Left lung (tissue), 14 donors: ENCODE measurements at places on chromosomes 6 and 20. TPM values are rescaled to one million over a fixed set of nuclear protein-coding genes. Genes with fewer than 3 reads are reported as not detected.

Gene SRSF3
- total RNA-seq: 173 TPM

Gene GNRH2
- not detected for total RNA-seq

Gene KIF25
- total RNA-seq: 0.63 TPM

Gene COL9A1
- not detected for total RNA-seq

Gene ARG1
- 0.32 TPM for total RNA-seq

Gene ARMC2
- 8.0 TPM for total RNA-seq

Gene CLPSL2
- total RNA-seq: not detected

DNA sequence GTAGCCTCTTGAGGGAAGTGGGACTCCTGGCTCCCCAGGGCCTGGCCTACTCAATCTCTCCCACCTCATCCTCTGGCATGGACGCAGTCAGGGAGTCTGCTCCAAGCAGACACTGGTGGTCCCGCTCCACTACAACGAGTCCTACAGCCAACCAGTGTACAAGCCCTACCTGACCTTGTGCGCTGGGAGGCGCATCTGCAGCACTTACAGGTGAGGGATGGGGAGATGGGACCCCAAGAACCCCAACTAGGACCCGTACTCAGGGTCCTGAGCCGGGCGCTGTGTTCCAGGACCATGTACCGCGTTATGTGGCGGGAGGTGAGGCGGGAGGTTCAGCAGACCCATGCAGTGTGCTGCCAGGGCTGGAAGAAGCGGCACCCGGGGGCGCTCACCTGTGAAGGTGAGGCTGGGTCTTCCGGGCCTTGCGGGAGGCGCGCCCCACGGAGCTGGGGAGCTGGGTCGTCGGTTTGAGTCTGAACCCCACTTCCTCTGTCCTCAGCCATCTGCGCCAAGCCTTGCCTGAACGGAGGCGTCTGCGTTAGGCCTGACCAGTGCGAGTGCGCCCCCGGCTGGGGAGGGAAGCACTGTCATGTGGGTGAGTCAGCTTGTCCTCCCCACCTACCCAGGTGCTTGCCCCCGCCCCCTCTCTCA lies 2.1 kb downstream of the EGFL8 start:
- peaks cover 53% of the 10 kb centered on the region for H3K36me3 ChIP-seq
- no peak overlapping the region for H3K27ac ChIP-seq
- peaks cover 9% of the 10 kb centered on the region for H3K27me3 ChIP-seq
- no peak overlapping the region for H3K4me3 ChIP-seq
- DNase-seq: no peak

DNA sequence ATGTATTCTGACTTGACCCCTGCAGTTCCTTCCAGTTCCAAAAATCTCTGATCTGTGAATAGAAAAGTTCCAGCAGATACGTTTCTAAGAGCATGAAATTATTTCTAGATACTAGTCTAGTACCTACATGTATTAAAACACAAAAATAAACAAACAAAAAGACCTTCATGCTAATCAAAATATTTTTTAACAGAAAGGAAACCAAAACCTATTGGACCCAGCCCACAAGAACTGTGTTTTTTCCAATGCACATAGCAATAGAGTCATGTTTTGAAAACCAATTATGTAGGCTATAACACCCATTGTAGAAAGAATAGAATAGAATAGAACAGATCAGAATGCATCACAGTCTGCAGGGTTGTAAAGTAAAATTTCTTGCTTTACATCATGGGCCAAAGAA lies 158.6 kb upstream of the TNFAIP3 start:
- H3K27ac ChIP-seq: no peak overlapping the region
- no peaks in the 10 kb centered on the region for H3K27me3 ChIP-seq
- no peak overlapping the region for H3K4me3 ChIP-seq
- DNase-seq: no peak
- H3K4me1 ChIP-seq: peaks cover 4% of the 10 kb centered on the region
- no peaks in the 10 kb centered on the region for H3K36me3 ChIP-seq

DNA sequence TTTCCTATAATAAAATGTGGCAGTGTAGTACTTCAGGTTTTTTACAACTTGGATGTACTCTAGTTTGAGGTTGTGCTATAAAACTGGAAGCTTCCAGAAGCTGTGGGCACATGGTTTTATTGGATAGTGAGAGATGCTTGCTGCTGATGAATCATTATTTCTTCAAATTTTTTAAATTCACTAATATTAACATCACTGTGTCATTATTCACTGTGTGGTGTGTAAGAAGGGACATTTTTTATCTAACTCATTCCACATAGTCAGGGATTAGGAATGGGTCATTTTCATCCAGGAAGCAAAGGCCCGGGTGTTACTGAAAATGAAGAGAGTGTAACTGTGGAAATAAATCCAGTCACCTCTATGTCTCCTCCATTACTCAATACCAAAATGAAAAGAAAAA lies 421.0 kb downstream of the TENT5A start:
- no peaks in the 10 kb centered on the region for H3K36me3 ChIP-seq
- H3K4me3 ChIP-seq: no peak overlapping the region
- no peaks in the 10 kb centered on the region for H3K4me1 ChIP-seq
- DNase-seq: no peak
- H3K27ac ChIP-seq: no peak overlapping the region
- no peaks in the 10 kb centered on the region for H3K27me3 ChIP-seq

DNA sequence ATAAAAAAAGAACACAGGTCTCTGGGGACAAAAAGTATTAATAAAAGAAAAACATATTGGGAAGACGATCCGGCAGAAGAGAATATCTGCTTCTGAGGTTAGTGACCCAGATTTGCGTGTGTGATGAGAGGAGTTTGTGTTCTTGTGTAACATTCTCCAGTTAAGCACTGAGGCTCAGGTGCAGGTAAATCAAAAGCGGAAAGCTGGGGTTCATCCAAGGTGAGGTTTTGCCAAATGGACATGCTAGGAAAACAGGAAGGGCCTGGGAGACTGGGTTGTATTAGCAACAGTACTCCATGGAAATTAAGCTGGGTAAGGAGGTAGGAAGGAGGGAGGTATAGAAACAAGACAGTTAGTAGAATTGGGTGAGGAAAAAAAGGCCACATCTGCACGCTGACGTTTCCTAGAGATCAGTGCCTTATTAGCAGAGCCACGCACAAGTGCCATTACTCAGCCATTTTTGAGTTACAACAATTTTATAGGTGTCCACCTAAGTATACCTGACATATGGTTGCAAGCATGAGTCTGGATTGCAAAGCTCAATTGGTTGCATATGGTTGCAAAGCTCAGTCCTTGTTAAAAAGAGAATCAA lies 139.6 kb downstream of the ZMYND8 start:
- no peaks in the 10 kb centered on the region for H3K36me3 ChIP-seq
- H3K27me3 ChIP-seq: no peaks in the 10 kb centered on the region
- no peaks in the 10 kb centered on the region for H3K4me1 ChIP-seq
- no peak overlapping the region for H3K27ac ChIP-seq

DNA sequence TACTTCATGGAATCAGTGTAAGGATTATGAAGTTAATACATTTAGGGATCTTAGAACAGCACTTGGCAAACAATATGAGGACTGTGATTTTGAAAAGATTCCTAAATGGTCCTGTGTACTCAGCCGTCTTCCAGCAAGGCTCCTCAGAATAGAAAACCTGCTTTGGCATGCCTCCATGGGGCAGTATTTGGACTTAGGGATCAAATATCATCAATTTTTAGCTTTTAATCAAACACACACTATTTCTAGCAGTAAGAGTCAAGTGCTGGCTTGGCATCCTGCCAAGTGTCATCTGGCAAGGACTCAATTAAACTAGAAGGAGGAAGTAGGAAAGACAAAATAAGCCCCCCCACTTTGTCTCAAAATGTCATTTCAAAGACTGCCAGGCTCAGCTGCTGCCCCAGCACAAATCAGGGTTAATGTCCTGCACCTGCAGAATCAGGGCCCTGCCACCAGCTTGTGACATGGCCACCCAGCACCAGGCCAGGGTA lies 40.8 kb downstream of the IYD start:
- H3K4me3 ChIP-seq: no peak overlapping the region
- H3K27me3 ChIP-seq: no peaks in the 10 kb centered on the region
- peaks cover 17% of the 10 kb centered on the region for H3K4me1 ChIP-seq
- no peaks in the 10 kb centered on the region for H3K36me3 ChIP-seq
- H3K27ac ChIP-seq: peak overlapping the region; percentile 35
- DNase-seq: peak; percentile 64

DNA sequence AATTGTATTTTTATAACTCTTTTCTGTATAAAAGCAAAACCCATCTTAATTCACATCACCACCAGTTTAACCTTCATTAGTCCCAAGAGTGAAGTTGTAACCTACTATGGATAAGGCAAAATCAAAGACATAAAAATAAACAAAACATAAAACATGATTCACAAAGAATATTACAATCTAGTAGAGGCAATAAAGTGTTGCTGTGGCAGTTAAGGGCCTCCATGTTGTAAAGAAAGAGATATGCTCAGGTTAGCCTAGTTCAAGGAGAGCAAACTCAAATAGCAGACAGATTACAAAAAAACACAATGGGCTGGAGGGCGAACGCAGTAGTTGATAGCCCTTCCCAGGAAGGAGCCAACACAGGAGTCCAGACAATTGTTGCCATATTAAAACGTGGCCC lies 13.4 kb downstream of the LGSN start:
- H3K4me3 ChIP-seq: no peak overlapping the region
- H3K27me3 ChIP-seq: no peaks in the 10 kb centered on the region
- no peak overlapping the region for H3K27ac ChIP-seq
- no peaks in the 10 kb centered on the region for H3K4me1 ChIP-seq
- H3K36me3 ChIP-seq: no peaks in the 10 kb centered on the region
- no peak for DNase-seq

DNA sequence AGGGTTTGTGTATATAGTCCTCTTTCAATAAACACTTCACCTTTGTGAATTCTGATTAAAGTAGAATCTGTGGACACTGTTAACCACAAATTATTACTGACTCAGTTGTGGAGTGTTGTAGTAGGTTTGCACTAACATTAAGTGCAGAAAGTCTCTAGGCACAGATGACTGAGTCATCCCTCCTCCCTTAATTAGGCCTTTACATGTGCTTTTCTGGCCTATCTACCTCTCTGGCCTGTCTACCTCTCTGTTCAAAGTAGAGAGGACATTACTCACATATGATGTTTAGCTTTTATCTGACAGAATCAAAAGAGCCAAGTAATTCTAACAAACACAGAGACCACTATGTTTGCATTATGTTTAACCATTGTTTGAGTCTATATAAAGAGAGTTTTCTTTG lies 783.0 kb downstream of the TENT5A start:
- H3K27ac ChIP-seq: no peak overlapping the region
- H3K4me1 ChIP-seq: no peaks in the 10 kb centered on the region
- no peak for DNase-seq

- H3K27me3 ChIP-seq: no peaks in the 10 kb centered on the region
- H3K4me1 ChIP-seq: no peaks in the 10 kb centered on the region
- no peak for DNase-seq
- H3K27ac ChIP-seq: no peak overlapping the region
- no peak overlapping the region for H3K4me3 ChIP-seq
Observed at GRCh38 chr20:21184819-21185218, 58.9 kb downstream of the KIZ start.

- H3K27ac ChIP-seq: no peak overlapping the region
- no peaks in the 10 kb centered on the region for H3K36me3 ChIP-seq
- H3K4me3 ChIP-seq: no peak overlapping the region
- DNase-seq: no peak
Observed at GRCh38 chr6:143755301-143755744, 77.6 kb downstream of the PHACTR2 start.

DNA sequence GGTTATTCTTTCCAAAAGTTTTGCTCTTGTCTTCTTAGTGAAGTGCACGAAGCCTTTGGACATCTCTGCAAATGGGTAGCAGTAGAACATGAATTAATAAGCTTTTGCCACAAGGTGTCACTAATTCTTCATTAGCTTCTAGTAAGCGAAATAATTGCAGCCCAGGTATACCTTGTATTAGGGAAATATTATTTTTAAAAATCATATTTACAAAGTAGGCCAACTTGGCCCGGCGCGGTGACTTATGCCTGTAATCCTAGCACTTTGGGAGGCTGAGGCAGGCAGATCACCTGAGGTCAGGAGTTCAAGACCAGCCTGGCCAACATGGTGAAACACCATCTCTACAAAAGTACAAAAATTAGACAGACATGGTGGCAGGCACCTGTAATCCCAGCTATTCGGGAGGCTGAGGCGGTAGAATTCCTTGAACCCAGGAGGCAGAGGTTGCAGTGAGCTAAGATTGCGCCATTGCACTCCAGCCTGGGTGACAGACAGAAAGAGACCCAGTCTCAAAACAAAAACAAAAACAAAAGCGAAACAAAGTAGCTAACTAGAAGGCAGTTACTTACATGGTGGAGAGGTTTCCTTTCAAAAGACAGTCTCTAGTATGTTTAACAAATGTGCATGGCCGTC lies 8.8 kb upstream of the RSPH3 start:
- H3K36me3 ChIP-seq: no peaks in the 10 kb centered on the region
- no peaks in the 10 kb centered on the region for H3K27me3 ChIP-seq
- no peak overlapping the region for H3K27ac ChIP-seq

DNA sequence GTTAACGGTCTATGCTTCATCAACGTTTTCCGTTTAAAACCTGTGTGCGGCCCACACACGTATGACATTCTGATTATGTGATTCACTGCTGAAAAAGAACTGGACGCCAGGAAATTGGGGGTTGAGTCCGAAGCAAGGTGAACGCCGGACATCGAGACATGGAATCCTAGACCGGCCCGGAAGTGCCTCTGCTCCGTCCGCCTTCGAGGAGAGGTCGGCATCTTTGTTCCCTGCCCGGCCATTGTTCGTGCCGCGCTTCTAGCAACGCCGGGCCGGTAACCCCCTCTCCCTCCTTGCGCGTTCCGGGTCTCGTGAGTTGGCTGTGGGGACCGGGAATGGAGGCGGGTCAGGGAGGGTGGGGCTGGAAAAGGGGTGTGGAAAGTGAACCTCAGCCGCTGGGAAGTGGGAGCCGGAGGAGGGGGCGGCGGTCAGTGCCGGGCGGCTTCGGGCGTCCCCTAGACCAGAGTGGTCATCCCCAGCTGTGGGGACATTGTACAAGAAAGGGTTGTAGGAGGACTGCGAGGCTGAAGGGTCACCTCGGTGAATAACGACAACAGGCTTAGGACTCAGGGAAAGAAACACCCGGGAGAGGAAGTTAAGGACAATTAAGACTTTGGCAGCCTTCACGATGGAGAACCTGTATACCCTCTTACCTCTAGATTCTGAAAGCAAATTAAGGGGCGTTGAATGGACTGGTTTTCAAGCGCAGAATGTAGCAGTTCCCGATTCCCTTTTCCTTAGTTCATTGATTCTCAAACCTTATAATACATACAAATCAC lies at the start of gene ZSCAN9:
ZSCAN9 (plus strand) TSS at position 220 of the 779 bp plus-strand sequence. CDS start 1,810 bp downstream, outside the sequence.
- peaks cover 16% of the 10 kb centered on the region for H3K27me3 ChIP-seq
- no peaks in the 10 kb centered on the region for H3K36me3 ChIP-seq
- DNase-seq: peak; percentile 86
- peak within 1 kb of the TSS; percentile 77 for H3K27ac ChIP-seq
- H3K4me1 ChIP-seq: peaks cover 13% of the 10 kb centered on the region

- H3K4me3 ChIP-seq: no peak overlapping the region
- no peak for DNase-seq
- H3K27me3 ChIP-seq: no peaks in the 10 kb centered on the region
- H3K27ac ChIP-seq: no peak overlapping the region
- H3K4me1 ChIP-seq: no peaks in the 10 kb centered on the region
Observed at GRCh38 chr6:5514353-5514752, 253.0 kb downstream of the FARS2 start.

GRCh38 chr20:52763321-52763853 lies 208.8 kb upstream of the TSHZ2 start:
- no peaks in the 10 kb centered on the region for H3K27me3 ChIP-seq
- no peaks in the 10 kb centered on the region for H3K4me1 ChIP-seq
- no peak for DNase-seq
- no peak overlapping the region for H3K27ac ChIP-seq
